Esophagus muscularis mucosa (tissue), 4 donors: ENCODE measurements at places on chromosomes 4 and X. TPM values are rescaled to one million over a fixed set of nuclear protein-coding genes. Genes with fewer than 3 reads are reported as not detected.
A peak's percentile ranks its signal among the peaks of the same experiment; 100 is the strongest.

- H3K4me3 ChIP-seq, result no peak overlapping the region
- DNase-seq, result no peak
- no peaks in the 10 kb centered on the region for H3K4me1 ChIP-seq
- H3K27ac ChIP-seq, result no peak overlapping the region
Observed at GRCh38 chrX:2960861-2961515, 31.8 kb upstream of the ARSD start.

GRCh38 chrX:49746306-49746705, 50.5 kb upstream of the PAGE1 start:
- no peak overlapping the region for H3K4me3 ChIP-seq
- H3K36me3 ChIP-seq, result no peaks in the 10 kb centered on the region
- no peaks in the 10 kb centered on the region for H3K4me1 ChIP-seq

MAOB gene
- 43.2 TPM for total RNA-seq

SLITRK2 gene
- total RNA-seq, result 0.57 TPM

DNA sequence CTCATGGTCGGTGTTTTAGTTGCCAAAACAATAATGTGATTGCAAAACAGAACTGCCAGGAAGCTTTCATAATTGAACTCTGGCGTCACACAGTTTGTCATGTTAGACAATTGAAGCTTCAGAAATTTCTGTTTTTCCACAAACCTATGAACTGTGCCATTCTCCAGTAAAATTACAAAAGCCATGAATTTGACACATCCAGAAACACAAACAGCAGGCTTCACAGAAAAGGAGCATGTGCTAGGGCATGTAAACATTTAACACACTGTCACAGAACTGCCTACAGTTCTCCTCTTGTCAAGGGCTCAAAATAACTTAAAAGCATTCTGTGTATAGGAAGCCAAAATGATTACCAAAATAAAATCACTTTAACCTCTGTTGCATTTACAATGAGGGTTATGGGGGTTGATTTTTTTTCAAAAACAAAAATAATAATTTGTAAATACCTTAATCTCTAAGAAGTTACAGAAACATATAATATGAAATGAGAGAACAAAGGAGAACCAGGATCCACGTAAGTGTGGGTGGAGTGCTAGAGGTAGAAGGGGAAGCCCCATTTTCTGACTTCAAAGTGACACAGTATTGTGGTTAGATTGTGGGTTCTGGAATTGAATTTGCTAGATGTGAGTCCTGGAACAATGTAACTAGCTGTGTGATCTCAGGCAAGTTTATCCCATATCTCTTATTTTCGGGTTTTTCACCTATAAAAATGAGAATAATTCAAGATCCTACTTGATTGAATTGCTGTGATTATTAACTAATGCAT, 295.0 kb downstream of the CENPC start:
- no peaks in the 10 kb centered on the region for H3K4me1 ChIP-seq
- no peak for DNase-seq
- no peak overlapping the region for H3K4me3 ChIP-seq
- no peaks in the 10 kb centered on the region for H3K36me3 ChIP-seq

- H3K27ac ChIP-seq, result peak overlapping the region; percentile 10
- DNase-seq, result no peak
- H3K36me3 ChIP-seq, result no peaks in the 10 kb centered on the region
- H3K4me1 ChIP-seq, result peaks cover 4% of the 10 kb centered on the region
- no peaks in the 10 kb centered on the region for H3K27me3 ChIP-seq
- H3K4me3 ChIP-seq, result no peak overlapping the region
Observed at GRCh38 chr4:123876143-123876542, 479.5 kb downstream of the SPRY1 start.
